ENCODE measurements at places on chromosomes 5 and 9.
A peak's percentile ranks its signal among the peaks of the same experiment; 100 is the strongest.

GRCh38 chr5:52694648-52695047 is 93.1 kb upstream of the ITGA1 start:
- no peak for DNase-seq

DNA sequence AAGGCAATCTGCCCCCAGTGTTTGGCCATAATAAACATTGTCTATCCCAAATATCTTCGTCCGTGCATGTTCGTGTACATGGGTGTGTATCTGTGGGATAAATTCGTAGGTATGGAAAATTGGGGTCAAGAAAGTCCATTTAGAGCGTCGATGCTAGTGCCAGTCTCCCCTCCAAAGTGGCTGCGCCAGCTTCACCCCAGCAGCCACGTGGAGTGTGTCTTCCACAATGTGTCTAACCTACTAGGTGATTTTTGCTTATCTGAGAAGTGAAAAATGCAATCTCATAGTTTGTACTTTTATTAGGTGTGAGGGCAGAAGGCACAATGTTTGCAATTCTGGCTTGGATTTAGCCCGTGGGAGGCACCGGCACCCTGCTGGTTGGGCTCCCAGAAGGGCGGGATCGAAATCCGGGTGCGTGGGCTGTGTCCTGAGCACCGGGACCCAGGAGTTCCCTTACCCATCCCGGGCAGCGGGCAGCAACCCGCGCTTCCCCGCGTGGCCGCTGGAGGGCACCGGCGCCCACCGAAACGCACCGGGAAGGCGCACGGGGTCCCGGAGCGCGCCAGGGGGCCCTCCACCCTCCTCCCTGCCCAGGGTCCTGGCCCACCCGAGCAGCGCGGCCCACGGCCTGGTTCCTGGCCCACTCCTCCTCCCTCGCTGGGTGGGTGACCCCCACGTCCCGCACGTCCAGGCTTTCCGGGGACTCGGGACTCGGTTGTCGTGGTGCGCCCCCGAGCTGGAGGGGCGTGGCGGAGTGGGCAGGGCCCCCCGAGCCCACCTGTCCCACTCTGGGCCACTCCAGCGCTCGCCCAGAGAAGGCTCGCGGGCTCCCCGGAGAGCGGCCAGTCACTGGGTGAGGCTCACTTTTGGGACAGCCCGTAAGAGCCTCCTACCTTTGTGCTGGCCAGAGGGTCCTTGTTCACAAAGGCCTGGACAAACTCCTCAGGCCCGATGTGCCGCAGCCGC is 55.4 kb upstream of the RNF130 start:
- peak; percentile 63 for DNase-seq

GRCh38 chr9:121278477-121279261 is 10.7 kb downstream of the GSN start:
- DNase-seq: no peak

GRCh38 chr5:9502050-9502834 is 43.6 kb downstream of the SEMA5A start:
- DNase-seq: no peak

DNA sequence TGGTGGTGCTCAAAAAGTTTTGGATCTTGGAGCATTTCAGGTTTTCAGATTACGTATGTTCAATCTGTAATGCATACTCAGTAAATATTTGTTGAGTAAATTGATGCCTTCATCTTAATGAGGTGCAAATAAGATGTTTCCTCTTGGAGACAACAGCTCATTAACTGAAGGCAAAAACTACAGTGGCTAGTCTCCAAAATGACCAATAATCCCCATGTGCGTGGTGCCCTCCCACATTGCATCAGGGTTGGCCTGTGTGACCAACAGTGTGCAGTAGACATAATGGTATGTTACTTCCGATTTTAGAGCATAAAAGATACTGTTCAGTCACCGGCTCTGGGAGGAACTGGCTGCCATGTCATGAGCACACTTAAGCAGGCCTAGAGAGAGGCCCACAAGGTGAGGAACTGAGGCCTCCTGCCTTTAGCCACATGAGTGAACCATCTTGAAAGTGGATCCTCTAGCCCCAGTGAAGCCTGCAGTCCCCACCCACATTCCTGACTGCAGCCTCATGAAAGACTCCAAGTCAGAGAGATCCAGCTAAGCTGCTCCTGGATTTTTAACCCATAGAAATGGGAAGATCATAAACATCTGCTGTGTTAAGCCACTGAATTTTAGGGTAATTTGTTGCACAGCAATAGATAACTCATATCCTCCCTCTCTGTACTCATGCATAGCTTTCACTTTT is 55.7 kb downstream of the LIFR start:
- DNase-seq: no peak

DNA sequence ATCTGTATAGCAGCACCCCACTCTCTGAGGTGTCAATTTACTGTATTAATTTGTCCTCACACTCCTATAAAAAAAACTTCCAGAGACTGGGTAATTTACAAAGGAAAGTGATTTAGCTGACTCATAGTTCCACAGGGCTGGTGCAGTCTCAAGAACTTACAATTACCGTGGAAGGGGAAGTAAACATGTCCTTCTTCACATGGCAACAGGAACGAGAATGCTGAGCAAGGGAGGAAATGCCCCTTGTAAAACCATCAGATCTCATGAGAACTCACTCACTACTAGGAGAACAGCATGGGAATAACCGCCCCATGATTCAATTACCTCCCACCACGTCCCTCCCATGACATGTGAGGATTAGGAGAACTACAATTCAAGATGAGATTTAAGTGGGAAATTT is 602.6 kb downstream of the MTRR start:
- DNase-seq: no peak

GRCh38 chr5:41790038-41790776 is 80.0 kb downstream of the OXCT1 start:
- no peak for DNase-seq

DNA sequence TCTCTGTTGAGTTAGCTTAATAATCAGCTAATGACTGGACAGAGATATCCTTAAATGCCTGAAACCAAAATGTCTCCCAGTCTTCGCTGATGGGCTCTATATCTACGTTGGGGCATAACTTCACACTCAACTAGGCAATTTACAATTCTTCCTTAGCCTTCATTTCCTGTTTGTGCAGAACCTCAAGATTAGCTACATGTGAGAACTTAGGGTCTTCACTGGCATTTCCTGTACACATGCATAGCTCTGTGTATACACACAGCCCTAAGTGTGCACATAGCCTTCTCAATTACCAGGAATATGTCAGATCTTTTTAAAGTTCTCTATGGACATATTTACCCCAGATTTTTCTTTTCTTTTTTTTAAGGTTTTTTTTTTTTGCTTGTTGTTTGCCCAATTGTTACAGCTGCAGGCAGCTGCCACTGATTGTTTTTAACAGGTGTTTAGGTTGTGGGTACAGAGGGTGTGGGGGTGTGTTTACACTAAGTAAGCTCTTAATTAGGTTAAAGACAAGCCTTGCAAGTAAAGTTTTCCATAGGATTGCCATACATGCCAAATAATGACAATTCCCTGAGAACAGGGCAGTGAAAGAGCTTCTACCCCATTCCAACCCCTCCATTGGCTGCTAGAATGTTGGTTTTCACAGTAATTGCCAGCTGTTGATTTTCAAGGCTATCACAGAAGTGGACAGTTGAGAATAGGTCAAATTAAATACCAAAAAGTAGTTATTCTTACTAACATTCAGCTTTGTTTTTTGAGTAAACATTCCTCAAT is 441.0 kb downstream of the TLE4 start:
- no peak for DNase-seq

DNA sequence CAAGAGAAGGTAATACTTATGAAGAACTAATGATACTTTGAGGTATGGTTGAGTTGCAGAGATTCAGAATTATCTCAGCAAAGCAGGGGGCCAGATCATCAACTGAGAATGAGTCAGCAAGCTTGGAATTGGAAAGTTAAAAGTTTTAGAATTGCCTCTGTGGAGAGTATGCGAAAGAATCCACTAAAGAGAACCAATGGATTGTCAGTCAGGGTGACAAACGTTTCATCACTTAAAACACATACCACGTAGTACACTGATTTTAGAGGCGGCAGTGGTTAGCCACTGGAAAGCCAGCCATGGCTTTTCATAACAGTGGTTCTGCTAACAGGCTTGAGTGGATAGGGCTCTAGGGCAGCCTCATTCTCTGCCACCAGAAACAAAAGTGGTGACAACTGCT is 30.7 kb downstream of the AOPEP start:
- DNase-seq: no peak

DNA sequence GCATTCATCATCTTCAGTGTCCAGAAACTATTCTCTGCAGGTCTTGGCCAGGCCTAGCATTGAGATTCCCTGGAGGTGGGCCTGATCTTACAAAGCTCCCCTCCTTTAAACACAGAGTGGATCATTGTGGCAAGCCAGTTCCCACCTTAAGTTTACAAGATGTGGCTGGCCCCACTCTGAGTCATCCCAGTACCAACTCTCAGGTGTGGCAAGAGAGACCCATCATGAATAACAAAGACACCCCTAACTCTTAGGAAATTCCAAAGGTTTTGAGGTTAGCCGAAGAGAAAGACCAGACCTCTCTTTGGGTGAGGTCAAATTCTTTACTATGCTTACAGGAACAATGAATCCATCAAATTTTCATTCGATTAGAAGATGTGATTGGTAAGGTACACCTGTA is 78.2 kb downstream of the RFK start:
- no peak for DNase-seq

- DNase-seq: no peak
Measured at GRCh38 chr9:108323615-108324014, 532.2 kb downstream of the ACTL7B start.

GRCh38 chr5:145797336-145797735 is 37.8 kb downstream of the PRELID2 start:
- DNase-seq: no peak

DNA sequence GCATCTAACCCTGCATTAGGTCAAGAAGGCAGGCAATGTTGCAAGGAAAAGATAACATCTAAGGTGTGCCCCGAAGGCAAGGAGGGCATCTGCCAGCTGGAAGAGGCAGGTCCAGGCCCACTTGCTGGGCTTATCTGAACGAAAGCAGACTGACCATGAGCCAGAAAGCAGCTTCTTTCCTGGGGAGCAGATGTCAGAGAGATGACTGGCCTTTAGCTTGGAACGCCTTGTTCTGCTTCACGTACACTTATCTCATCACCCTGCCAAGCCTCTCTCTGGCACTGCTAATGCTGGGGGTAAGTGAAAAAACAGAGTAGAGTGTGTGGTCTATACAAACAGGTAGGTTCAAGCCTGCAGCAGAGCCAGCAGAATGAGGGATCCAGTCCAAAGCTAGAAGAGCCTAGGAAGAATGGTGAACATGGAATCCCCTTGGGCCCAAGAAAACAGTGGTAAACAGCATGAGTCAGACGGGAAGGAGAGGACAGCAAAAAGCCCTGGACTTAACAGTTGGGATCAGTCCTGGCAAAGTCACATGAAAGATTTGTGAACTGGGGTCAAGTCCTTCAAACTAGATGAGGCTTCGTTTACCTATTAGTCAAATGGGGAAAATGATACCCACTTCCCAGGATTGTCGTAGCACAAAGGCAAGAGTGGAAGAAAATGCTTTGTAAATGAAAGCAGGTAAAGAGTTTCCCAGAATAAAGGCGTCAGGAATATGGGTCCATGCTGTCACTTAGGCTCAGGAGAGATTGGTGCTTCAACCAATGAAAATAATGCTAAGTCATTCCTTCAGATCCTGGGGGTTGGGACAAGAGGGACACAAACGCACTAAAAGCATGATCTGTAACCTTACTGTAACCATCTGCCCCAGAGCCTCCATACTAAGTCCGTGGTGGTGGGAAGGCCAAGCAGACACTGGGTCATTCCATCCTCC is 200.9 kb downstream of the SLIT3 start:
- DNase-seq: no peak

Data from hypothalamus (tissue), 51 donors.